Effector CD4-positive, alpha-beta T cell (primary cell): ENCODE measurements at places on chromosomes 11 and 22.
A peak's percentile ranks its signal among the peaks of the same experiment; 100 is the strongest.

GRCh38 chr22:46116491-46116958 lies 33.8 kb upstream of the PPARA start:
- DNase-seq = peak; percentile 81

DNA sequence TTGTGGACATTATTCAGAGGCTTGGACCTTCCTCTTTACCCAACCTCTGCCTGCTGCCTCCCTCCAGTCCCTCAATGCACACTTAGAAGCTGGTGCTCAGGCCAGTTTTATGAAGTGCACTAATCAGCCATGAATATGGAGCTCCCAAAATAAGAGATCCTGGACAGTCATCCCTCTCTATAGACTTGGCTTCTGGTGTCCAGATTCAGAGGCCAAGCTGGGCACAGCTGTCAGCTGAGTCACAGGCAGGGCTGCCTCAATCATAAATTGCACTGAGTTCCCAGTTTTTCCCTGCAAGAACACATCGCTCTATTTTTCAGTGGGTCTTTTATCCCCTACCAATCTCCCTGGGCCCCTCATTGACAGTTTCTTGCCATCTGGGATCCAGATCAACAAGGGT lies 161.7 kb upstream of the CADM1 start:
- DNase-seq = no peak

- DNase-seq = no peak
These were observed 171.8 kb downstream of the DSCAML1 start for GRCh38 chr11:117625237-117625636.

- no peak for DNase-seq
These were observed 10.0 kb downstream of the RPL3 start for GRCh38 chr22:39309364-39309861.

GRCh38 chr11:59679347-59679746 lies 10.5 kb upstream of the PATL1 start:
- no peak for DNase-seq

DNA sequence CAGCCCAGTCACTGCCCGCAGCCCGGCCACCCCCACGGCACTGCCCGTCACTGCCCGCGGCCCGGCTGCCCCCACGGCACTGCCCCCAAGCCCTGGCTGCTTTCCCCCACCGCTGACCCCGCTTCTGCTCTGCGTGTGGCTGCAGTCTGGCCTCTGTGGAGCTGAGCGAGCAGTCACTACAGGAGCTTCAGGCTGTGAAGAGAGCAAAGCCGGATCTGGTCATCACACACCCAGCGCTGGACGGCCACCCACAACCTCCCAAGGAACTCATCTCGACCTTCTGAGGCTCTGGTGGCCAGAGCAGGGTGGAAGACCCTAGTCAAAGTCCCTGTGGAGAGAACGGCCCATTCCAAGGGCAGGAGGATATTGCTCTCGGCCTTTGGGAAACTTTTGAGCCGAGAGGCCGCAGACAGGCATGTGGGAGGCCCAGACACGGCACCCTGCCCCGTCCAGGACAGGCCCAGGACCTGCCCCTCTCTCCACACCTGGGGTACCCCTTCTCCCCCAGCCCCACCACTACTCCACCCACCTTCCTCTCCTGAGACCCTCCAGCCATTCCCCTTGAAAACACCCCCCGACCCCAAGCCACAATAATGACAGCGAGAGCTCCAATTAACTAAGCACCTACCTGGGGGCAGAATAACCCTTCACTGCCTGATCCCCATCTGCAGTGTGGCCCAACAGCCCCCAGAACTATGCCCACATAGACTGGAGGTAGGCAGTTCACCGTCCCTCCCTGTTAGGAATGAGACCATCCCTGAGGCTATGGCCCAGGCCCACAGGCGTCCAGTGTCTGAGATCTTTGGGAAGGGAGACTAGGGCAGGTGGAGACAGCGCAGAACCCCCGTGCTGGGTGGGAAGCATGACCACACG lies 3.7 kb upstream of the PGGHG start:
- no peak for DNase-seq

DNA sequence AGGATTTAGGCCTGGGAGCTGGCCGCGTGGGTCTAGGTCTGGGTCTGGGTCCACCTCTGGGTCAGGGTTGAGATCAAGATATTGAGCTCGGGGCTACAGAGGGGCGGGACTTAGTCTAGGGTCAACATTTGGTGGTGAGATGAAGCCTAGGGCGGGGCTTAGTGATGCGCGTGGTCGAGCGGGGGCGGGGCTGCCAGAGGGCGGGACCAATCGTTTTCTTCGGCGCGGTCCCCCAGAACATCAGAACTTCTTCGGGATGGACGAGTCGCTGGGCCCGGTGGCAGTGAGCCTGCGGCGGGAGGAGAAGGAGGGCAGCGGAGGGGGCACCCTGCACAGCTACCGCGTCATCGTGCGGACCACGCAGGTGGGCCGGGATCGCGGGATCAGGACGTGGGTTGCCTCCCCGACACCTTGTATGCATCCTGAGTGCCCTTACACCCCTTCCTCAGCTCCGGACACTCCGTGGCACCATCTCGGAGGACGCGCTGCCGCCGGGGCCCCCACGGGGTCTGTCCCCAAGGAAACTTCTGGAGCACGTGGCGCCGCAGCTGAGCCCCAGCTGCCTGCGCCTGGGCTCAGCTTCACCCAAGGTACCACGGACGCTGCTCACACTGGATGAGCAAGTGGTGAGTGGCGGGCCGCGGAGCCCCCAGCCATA lies 4.2 kb downstream of the SIPA1 start:
- no peak for DNase-seq

DNA sequence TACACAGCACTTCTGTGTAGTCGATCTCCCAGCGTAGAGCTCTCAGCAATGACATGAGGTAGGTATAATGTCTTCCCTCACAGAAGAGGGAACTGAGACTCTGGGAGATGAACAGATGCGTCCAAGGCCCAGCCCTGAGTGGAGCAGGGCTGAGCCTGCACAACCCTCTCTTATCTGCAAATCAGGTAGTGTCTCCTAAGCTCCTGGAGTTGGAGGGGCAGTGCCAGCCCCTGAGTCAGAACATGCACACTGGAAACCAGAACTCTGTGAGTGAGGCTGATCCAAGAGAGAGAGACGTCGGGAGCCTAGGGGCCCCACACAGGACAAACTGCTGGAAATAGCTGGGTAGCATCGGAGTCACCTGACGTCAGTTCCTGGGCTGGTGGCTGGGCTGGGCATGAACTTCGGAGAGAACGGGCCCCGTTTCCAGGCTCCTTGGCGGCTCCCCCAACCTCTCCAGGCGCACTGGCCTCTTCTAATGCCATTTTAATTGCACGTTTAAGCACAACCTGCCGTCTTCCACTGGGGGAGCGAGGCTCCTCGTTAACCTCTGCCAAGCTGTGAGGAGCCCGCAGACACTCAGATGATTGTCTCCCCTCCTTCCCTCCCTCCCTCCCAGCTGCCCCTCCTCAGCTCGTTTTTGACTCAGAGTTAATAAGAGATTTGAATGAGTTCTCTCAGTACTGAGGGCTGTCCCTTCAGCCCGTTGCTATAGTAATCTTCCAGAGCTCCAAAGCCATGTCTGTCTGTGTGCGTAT lies 191.2 kb upstream of the TBCEL start:
- no peak for DNase-seq

- DNase-seq = no peak
These were observed 10.2 kb upstream of the NECTIN1 start for GRCh38 chr11:119739021-119739703.

GRCh38 chr22:42365111-42365865 lies 66.9 kb downstream of the NFAM1 start:
- DNase-seq = no peak

- no peak for DNase-seq
These were observed 220.2 kb downstream of the CTTN start for GRCh38 chr11:70618431-70619101.

- no peak for DNase-seq
These were observed 6.4 kb upstream of the RFPL1 start for GRCh38 chr22:29431986-29432385.

- no peak for DNase-seq
These were observed 57.4 kb upstream of the NUP160 start for GRCh38 chr11:47905358-47906059.

- no peak for DNase-seq
These were observed 9.4 kb downstream of the FHIP1B start for GRCh38 chr11:6225024-6225423.

DNA sequence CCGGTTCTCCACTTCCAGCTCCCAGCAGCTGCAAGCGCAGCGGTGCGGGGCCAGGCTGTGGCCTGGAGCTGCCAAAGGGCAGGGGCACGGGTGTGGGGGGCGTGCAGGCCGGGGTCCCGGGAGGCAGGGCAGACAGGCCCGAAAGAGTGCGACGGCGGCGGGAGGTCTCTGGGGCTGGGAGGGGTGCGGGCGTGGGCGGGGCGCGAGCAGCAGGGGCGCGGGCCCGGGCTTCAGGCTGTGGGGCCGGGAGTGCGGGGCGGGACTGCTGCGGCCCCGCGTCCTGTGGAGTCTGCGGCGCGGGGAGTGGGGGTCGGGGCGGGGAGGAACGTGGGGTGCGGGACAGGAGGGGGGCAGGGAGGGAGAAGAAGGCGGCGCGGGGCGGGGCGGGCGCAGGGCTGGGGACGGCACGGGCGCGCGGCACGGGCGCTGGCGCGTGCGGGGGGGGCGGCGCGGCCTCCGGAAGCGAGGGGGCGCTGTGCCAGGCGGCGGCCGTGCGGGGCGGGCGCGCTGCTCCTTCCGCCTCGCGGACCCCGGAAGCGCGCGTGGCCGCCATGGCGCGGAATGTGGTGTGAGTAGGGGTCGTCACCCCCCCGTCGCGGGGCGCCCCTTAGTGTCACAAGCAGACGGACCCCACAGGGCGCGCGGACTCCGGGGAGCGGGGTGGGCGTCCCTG lies at the start of gene MRPL23:
MRPL23 (plus strand) TSS at position 521 of the 673 bp plus-strand sequence; CDS start at position 552, 31 bp downstream.
- no peak for DNase-seq

GRCh38 chr11:133955081-133955891 lies 1.5 kb downstream of the IGSF9B start:
- no peak for DNase-seq

GRCh38 chr11:22707119-22707899 lies 40.9 kb downstream of the GAS2 start:
- DNase-seq = no peak

DNA sequence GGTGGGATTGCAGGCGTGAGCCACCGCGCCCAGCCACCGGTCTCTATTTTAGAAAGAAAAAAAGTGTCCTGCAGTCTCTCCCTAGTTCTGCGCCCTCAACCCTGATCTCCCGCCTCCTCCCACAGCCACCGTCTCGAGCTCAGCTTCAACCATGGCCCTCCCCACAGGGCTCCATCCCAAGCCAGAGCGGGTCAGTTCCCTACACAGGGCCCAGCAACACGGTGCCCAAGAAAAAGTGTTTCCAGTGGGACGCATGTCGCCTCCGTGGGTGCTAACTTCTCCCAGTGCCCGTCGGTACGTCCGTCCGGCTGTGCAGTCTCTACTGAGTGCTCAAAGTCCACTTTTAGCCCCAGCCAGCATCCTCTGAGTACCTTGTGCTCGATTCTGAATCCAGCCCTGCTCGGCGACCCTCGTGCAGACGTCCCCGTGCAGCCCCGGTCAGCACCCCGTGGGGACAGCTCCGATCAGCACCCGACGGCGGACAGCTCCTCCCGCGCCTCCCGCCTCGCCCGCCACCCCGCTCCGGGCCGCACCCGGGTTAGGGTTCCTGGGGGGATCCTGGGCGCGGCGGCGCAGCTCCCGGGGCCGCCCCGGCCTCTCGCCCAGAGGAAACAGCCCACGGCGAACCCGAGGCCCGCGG lies 657 bp upstream of the MAPK8IP2 start:
- peak; percentile 54 for DNase-seq

- DNase-seq = peak; percentile 58
These were observed 431 bp downstream of the KMT2A start for GRCh38 chr11:118436639-118437207.

DNA sequence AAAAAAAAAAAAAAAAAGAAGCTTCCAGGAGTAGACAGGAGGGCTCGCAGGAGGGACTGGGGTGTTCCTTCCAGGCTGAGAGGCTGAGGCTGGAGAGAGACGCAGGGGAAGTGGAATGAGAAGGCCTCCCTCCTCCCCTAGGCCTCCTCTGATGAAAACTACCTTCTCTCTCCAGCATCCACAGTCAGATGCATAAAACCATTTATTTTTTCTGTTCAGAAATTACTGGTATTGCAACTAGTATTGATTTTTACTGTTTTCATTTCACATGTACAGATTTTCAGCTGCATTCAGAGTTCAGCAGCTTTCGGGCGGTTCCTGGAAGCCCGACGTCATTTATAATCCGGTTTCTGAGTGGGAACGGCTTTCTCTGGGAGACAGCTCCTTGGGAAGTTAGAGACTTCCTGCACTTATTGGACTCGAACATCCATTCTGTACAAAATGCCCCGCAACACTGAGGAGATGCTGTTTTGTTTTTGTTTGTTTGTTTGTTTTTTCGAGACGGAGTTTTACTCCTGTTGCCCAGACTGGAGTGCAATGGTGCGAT lies 6.9 kb upstream of the NFAM1 start:
- no peak for DNase-seq

DNA sequence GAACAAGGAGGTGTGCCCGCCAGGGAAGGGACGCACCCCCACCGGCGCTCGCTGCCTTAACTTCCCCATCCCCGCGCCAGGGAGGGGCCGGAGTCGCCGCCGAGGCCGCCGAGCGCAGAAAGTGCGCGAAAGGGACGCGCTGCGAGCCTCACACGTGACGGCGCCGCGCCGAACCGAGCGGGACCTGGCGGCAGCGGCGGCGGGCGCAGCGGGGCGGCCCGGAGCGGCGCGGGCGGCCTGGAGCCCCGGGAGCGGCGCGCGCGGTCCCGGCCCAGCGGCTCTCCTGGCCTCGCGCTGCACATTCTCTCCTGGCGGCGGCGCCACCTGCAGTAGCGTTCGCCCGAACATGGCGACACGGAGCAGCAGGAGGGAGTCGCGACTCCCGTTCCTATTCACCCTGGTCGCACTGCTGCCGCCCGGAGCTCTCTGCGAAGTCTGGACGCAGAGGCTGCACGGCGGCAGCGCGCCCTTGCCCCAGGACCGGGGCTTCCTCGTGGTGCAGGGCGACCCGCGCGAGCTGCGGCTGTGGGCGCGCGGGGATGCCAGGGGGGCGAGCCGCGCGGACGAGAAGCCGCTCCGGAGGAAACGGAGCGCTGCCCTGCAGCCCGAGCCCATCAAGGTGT lies at the start of gene SORL1:
SORL1 (plus strand) TSS at position 329 of the 623 bp plus-strand sequence; CDS start at position 347, 18 bp downstream.
- peak; percentile 60 for DNase-seq

DNA sequence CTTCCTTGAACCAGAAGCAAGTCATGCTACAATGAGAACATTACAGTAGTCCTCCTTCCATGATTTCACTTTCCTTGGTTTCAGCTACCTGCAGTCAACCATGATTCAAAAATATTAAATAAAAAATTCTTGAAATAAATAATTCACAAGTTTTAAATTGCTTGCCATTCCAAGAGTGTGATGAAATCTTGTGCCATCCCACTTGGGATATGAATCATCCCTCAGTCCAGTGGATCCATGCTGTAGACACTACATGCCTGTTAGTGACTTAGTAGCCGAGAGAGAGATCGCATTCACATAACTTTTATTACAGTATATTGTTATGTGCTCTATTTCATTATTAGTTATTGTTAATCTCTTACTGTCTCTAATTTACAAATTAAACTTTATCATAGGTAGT lies 6.0 kb downstream of the HOATZ start:
- no peak for DNase-seq

- no peak for DNase-seq
These were observed 27.1 kb downstream of the RNF121 start for GRCh38 chr11:71955898-71956456.

- DNase-seq = no peak
These were observed 39.8 kb upstream of the POGLUT3 start for GRCh38 chr11:108538022-108538424.

- DNase-seq = no peak
These were observed 558.1 kb downstream of the ETS1 start for GRCh38 chr11:128029219-128029722.

- DNase-seq = no peak
These were observed 23.0 kb downstream of the MOGAT2 start for GRCh38 chr11:75740681-75741080.
